ENCODE measurements at places on chromosomes 7 and 10.

- no peak for DNase-seq
Measured at GRCh38 chr7:96005271-96005670, 232.9 kb downstream of the DYNC1I1 start.

DNA sequence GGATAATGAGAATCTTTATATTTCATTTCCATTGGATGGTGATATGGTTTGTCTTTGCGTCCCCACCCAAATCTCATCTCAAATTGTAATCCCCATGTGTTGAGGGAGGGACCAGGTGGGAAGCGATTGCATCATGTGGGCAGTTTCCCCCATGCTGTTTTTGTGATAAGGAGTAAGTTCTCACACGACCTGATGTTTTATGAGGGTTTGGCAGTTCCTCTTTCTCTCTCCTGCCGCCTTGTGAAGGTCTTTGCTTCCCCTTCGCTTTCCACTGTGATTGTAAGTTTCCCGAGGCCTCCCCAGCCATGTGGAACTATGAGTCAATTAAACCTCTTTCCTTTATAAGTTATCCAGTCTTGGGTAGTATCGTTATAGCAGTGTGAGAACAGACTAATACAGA, 59.4 kb downstream of the MTPN start:
- DNase-seq: no peak

- DNase-seq: no peak
Measured at GRCh38 chr7:132872034-132872433, 209.9 kb downstream of the CHCHD3 start.

- DNase-seq: no peak
Measured at GRCh38 chr7:55369427-55370400, 4.6 kb downstream of the LANCL2 start.
